Foreskin keratinocyte (primary cell): ENCODE measurements at places on chromosomes 12 and 14.

- DNase-seq, result no peak
Measured at GRCh38 chr12:20264608-20265114, 103.7 kb upstream of the PDE3A start.

GRCh38 chr12:20525064-20525610 is 156.8 kb downstream of the PDE3A start:
- DNase-seq, result no peak

GRCh38 chr12:111170543-111170942 is 198.4 kb downstream of the PHETA1 start:
- no peak for DNase-seq

- DNase-seq, result peak; percentile 90
Measured at GRCh38 chr14:34539407-34540180, at the start of gene EAPP. EAPP (minus strand) TSS chr14:34539701; CDS start chr14:34539628, 73 bp downstream.

- no peak for DNase-seq
Measured at GRCh38 chr14:36506732-36507614, 13.1 kb downstream of the NKX2-1 start.

DNA sequence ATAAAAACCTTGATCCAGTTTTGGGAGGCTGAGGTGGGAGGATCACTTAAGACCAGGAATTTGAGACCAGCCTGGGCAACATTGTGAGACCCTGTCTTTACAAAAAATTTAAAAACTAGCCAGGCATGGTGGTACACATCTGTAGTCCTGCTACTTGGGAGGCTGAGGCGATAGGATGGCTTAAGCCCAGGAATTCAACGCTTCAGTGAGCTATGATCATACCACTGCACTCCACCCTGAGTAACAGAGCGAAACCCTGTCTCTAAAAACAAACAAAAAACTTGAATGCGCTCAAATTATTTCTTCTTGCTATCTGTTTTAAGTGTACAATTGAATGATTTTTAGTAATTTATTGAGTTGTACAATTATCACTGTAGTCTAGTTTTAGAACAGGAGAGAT is 20.1 kb downstream of the WDR20 start:
- DNase-seq, result no peak

DNA sequence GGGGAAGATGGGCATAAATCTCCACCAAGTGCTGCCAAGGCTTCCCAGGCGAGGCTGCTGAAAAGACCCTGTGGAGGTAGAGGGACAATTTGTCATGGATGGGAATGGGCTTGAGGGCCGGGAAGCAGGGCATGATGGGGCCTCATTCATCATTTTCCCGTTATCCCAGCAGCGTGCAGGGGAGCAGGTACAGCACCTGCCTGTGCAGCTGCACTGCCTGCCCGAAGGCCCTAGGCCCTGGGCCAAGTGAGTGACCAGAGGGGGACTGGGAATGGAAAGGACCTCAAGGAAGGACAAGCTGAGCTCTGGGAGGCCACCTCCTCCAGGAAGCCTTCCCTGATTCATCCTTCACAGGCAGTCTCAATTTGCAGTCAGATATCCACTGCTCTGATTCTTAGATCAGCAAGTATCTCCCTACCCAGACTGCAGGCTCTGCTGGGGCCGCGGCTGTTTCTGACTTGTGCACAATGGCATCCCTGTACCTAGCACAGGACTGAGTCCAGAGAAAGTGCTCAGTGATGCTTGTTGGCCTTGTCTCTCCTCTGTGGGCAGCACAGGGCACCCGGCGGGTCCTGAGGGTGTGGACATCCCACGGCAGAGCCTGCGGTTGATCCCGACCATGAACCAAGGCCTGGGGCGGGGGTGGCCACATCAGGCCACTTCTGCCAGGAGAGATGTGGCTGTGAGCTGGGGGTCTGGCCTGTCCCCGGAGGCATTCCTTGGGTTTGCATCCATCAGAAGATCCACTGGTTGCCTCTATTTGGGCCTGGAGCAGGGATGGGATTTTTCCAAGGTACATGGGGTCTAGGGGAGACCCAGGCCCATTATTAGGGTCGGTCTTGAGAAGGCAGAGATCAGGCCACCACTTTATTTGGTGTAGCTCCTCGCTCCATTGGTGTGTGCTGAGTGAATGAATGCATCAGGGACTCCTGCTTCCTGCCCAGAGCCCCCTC is 167.3 kb upstream of the RTL1 start:
- no peak for DNase-seq

- no peak for DNase-seq
Measured at GRCh38 chr12:131192951-131193350, 239.2 kb downstream of the ADGRD1 start.

DNA sequence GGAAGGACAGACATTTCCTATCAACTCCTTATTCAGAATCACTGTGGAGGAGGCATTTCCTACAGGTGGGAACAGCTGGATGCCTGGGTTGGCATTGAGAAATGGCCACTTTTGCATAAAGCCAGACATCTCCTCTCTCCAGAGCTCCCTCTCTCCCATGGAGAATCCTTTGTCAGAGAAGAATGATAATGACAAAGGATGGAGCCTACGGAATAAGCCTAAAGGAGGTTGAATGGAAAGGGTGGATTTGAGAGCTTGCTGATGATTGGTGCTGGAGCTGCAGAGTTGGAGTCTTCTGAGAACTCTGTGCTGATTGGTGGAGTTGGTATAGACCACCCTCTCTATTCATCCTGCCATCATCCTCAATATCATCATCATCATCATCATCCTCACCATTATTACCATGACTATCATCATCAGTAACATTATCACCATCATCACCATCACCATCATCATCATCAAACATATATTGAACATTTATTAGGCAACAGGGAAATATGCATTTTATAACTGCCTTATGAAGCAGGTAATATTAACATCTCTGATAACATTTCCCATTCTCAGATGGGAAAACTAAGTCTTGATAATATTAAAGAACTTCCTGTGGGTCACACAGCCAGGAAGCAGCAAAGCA is 89.2 kb upstream of the HSPB8 start:
- no peak for DNase-seq

GRCh38 chr12:1606021-1606622 is 11.7 kb upstream of the FBXL14 start:
- DNase-seq, result peak; percentile 93

DNA sequence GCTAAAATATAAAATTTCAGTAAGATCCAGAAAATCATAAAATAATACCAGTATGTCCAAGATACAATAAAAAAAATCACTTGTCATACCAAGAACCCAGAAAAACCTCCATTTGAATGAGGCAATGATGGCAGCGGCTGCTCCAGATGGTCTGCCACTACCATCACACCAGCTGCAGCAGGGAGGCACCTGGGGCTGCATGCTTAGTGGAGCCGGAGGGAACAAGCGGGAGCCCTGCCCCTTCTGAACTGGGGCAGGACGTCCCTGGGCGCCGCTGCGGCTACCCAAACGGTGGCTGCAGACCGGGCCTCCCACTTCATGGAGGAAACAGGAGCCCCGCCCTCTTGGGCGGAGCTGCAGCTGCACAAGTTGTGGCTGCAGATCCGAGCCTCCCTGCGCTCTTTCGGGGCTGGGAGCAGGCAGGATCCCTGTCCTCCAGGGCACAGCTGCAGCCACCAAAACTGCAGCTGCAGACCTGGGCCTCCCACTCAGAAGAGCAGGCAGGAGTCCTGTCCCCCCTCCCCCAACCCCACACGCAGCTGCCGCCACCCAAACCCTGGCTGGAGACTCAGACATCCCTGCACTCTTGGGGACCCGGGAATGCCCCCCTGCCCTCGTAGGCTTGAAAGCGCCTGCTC is 36.1 kb upstream of the OR5AU1 start:
- no peak for DNase-seq

DNA sequence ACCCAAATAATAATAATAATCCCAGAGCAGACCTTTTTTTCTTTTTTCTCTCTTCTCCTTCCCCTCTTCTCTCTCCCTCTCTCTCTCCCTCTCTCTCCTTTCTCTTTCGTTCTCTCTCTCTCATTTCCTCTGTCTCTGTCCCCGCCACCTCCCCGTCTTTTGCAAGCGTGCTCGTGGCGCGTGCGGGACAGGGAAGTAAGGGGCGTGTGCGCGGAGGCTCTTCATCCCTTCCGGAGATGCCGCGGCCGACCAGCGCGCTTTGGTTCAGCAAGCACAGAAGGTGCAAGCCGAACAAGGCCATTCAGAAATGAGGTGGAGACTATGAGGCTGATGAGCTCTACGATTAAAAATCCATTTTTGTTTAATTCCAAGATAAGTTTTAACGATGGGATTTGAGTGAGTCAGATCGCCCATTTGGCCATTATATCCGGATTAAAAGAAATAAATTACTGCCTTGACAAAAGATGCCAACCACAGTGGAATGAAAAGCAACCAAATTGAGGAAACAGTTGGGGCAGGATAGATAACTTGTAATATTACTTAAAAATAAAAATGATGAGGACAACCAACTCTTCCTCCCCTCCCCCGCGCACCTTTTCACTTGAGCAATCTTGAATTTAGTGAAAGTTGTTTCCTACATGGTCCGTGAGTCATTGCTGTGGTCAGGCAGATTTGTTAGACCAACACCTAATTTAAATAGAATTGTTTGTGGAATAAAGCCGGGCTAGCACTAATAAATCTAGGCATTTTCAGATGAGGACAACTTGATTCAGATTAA is 1.2 kb upstream of the AMIGO2 start:
- peak; percentile 79 for DNase-seq
